ENCODE measurements at places on chromosomes 3 and 15.

- DNase-seq = no peak
Observed at GRCh38 chr3:193803288-193803687, 210.3 kb downstream of the OPA1 start.

GRCh38 chr3:167609156-167609555 is 44.6 kb downstream of the WDR49 start:
- no peak for DNase-seq

GRCh38 chr15:84603630-84604379 is 3.0 kb downstream of the ZSCAN2 start:
- DNase-seq = no peak

DNA sequence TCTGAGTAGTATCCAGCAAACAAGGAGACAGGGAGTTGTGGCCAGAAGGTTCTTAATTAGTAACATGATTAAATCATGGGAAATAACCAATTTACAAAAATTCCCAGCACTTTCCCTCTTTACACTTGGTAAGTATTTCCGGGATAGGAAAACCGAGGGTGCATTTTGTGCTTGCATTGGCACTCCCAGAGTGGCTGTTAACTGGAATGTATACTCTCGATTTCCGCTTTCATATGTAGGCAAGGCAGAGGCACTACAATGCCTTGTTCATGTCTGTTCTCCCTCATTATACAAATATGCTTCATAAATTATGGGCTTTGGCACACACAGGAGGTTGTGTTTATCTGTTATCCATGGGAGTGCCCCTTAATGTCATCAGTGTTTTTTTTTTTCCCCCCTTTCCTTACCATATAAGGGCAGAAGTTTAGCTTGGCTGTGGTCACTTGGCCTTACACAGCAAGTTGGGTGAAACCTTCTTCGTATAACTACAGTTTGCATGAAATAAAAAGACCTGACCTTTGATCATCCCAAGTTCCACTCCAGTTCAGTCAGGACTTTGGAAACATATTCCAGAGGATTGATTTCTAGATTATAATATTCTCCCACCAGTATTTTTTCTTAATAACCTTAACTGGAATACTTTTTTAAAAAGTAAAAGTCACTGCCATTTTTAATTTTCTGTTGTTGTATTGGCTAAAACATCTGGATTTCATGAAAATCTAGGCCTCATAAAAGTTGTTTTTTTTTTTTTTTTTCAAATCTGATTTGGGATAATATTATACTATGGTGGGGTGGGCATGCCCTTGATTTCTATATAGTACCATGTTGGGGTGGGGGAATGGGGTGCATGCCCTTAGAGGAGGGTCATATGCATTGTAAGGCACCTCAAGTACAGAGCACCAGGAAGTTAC is 8.9 kb downstream of the TPM1 start:
- DNase-seq = no peak

DNA sequence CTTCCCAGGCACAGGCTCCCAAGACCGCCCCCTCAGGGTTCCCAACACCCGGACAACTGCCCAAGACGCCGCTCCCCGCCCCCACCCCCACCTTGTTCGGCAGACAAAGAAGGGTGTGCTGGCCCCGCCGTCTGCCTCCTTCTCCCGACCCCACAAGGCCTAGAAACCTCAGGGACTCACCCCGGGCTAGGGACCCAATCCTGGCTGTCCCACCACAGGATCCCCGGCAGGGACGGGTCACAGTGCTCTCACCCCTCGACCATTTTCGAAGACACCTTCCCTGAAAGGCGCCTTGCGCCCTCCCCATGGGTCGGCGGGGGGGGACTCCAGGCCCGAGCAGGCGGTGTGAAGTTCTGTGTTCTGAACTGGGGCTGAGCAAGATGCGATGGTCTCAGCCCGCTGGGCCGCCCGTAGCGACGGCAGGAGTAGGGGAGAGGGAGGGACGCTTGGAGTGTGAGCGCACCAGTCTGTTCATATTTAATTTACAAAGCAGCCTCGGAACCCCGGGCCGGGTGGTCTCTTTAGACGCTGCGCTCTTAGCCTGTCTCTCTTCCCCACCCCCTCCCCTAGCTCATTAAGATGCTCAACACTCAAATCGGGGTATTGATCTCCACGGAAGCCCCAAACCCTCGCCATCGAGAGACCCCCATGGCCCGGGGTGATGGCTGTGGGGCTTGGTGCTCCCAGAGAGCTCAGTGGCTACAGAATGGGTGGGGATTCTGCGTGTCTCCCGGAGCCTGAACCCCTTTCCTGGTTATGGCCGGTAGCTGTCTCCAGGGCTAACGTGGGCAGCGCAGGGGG is 1.4 kb upstream of the ISLR2 start:
- no peak for DNase-seq

DNA sequence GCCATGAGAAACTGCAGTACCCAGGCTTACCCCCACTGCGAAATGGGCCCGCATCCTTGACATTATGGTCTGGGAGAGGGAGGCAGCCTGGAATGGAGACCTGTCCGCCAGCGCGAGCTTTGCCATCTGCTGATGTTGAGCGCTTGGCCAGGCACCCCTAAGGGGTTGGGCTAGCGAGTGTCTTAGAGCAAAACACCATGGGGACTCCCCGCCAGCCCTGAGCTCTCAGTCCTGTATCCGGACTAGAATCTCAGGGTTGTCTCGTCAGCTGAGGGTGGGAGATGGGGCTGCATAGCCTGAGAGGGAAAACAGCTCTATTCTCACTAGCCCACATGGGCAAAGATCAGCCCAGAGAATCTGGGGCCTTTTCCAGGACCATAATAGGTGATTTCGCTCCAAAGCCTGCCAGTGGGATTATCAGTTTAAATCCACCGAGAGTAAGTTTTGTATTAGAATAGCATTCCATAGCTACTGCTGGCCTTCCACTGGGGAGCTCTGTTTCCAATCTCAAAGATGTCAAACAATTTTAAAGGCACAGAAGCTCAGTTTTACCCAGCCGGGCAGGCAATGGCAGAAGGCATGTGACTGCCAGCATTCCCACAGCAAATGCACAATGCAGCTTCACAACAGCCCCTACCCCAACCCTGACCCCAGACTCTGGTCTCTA is 167.5 kb upstream of the TPM1 start:
- DNase-seq = no peak

- DNase-seq = no peak
Observed at GRCh38 chr15:98651036-98651481, 2.7 kb downstream of the IGF1R start.

DNA sequence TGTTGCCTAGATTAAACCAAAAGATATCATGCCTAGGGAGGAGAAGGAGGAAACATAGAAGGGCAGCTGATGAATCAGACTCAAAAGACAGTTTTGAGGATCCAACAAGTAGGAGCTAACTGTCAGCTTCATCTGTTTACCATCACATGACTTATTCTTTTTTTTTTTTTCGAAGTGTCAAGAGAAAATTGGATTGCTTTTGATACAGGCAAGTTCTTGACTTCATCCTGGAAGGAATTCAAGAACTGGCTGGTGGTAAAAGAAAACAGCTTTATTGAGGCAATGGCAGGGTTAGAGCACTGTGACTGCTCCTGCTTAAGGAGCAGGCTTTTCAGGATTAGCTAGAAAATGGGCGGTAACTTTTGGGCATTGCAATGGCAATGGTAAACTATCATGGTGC is 227.5 kb upstream of the KCNMB2 start:
- no peak for DNase-seq

All from 8988T (cell line).